Thyroid gland (tissue), 4 donors: ENCODE measurements at places on chromosomes 1 and 21.
A peak's percentile ranks its signal among the peaks of the same experiment; 100 is the strongest.

DNA sequence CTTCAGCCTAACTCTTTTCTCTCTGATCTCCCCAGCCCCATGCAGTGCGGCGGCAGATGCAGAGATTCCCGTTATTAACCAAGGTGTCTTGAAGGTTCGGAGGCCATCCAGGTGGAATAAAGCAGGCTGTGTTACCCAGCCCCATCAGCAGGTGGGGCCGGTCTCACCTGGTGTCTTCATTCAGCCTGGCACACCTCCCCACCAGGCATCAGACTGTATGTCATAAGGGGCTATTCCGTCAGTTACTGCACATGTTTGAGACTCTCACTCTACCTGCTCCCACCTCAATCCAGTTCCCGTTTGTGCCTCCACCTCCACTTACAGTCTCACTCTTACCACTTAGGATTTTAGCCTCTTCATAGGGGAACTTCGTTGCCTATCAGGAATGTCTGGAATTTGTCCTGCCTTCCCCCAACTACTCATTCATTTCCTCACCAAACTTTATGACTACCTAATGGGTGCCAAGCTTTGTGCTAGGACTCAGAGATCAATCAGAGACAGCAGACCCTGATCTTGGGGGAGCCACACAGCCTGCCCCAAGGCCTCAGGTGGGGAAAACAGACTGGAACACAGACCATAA is 170.2 kb downstream of the PLPP3 start:
- DNase-seq: no peak

- DNase-seq: no peak
Measured at GRCh38 chr21:27647921-27648320, 681.0 kb upstream of the ADAMTS5 start.

DNA sequence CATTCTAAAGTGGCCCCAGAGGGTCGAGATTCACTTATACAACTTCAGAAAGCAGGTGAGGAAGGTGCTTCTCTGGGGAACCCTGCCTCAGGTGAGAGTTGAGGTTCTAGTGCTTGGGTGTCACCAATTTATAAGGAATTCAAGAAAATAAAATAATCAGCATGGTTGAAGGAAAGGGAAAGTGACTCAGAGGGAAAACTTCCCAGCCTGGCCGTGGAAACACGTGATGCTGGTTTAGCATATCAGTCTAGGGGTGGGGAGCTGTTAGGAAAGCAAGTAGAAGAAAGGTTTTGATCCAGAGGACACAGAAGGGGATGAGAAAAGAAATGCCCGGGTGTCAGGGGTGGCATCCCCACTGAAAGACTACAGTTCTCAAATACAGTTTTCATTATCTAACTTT is 37.7 kb upstream of the TMEM125 start:
- no peak for DNase-seq

DNA sequence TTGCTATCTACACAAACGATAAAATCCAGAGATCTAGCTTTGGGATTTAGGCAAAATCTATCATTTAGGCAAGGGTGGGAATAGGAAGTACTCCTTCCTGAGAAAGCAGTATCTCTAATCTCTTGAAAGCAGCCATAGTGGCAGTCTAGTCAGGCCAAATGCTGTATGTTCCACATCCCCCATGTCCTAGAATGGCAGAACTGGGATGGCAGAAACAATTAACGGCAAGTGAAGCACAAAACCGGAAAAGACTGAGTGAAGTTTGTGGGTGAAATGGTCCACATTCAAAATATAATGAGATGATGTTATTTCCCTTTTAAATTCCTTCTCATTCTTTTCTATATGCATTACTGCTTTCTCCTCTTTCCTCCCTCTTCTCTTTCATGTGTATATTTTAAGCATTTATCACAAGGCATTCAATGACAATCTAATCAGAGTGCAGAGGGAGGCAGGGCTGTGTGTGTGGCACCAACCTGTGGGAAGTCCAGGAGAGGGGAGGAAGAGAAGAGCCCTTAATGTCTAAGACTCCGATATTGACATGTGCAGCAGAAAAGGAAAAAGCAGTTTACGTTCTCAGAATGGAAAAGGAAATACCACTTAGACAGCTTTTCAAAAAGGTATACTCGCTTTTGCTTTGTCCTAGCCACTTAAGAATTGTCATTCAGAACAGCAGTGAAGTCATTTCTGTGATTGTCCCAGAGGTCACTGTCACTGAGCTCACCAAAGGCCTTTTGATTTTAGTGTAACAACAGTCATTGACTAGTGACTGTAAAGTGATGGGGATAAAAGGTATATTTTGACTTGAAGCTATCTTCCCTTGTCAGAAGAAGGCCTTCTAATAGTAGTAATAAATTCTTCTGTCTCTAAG is 42.3 kb upstream of the TADA1 start:
- no peak for DNase-seq

- no peak for DNase-seq
Measured at GRCh38 chr1:54754045-54754444, 10.3 kb downstream of the PARS2 start.

- DNase-seq: no peak
Measured at GRCh38 chr1:234583755-234584419, 26.1 kb downstream of the IRF2BP2 start.

DNA sequence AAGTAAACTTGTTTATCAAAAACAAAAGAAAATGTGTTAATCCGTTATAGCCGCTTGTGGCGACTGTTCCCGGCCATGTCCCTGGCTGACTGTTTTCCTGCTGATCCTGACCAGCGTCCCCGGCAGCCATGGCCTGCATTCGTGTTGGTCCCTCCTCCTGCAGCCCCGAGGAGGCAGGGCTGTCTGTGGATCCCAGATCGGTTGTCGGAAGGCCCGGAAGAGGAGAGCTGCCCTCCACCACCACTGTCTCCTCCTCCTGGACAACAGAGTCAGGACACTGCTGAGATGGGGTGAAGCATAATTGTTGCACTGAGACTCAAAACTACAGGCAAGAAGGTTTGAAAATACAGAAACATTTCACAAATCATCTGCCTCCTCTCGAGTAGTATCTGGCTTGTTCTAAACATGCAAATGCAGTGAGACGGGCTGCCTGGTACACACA is 3.6 kb upstream of the MXRA8 start:
- no peak for DNase-seq

DNA sequence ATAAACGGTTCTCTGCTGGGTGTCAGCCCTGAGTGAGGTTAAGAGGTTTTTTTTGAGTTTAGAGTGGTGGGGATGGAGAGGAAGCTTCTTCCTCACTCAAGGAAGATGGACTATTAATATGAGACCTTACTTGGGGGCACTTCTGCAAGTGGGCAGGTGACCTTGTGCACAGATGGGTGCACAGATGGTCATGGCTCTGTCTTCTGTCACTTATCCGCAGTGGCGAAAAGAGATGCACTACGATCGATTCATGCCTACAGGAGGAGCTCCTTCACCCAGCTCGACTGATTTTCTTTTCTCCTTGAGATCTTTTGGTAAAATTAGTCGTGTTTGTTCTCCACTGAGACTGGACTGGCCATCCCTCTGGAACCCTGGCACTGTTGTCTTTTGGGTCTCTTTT is 22.9 kb upstream of the CYYR1 start:
- no peak for DNase-seq

DNA sequence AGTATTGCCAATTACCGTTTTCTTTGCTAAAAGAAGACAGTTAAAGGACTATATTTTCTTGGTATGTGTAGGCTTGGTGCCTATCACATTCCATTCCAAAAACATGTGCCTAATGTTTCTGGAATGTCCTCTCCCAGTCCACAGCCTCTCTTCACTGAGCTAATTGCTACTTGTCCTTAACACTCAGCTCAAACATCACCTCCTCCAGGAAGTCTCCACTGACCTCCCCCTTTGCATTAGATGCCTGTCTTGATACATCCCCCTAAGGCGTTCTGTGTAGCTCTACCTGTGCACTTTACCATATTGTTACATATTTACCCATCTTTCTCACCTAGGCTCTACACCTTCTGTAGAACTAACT is 195.6 kb upstream of the CAMK1G start:
- no peak for DNase-seq

DNA sequence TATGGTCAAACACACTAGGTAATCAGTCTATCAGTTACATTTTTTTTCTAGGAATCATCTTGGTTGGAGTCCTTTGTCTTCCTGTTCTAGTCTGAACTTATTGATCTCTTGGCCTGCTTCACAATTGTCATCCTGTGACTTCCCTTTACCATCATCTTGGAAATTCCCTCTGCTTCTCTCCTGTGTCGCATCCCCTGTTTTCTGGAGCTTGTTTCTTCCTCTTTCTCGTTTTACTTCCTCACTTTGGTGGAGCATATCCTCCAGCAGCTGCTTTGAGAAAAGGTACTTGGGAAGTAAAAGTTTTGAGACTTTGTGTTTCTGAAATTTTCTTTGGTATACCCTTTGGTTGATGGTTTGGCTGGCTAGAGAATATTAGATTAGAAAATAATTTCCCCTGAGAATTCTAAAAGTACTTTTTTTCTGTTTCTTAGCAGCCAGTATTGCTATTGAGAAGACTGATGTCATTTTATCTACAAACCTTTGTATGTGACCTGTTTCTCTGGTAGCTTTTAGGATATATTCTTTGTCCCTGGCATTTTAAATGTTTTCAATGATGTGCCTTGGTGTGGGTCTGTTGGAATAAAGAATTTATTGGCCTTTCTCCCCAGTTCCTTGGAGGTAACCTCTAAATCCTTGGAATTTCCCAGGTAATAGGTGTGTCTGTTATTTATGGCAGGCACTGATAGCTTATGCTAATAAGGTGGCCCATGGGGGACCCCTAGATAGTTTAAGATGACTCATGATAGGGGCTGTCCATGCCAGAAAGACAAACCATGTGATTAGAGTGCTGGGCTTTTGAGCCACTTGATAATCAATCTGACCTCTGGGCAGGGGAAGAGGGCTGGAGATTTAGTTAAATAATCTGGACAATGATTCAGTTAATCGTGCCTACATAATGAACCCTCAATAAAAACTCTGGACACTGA is 6.1 kb upstream of the MYCL start:
- no peak for DNase-seq

DNA sequence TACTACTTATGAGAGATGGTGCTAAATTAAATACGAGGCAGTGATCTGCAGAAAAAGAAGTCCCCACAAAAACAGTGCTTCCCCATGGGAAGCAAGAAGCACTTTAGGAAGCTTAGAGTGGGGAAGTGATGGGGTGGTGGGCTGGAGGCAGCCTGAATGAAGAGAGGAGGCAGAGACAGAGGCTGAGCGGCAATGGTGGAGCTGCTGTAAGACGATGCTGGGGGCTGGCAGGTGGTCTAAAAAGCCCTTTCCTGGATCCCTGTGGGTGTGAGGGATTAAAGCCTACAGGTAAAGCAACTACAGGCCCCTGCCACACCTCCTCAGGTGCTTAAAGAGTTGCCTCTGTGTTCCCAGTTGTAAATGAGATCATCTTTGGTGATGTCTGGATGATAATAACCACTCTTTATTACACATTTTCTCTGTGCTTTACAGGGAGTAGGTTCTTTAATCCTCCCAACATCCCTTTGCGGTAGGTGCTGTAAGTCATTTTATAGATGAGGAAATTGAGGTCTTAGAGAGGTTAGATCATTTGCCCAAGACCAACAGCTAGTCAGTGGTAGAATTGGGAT is 39.2 kb downstream of the CNN3 start:
- DNase-seq: no peak

DNA sequence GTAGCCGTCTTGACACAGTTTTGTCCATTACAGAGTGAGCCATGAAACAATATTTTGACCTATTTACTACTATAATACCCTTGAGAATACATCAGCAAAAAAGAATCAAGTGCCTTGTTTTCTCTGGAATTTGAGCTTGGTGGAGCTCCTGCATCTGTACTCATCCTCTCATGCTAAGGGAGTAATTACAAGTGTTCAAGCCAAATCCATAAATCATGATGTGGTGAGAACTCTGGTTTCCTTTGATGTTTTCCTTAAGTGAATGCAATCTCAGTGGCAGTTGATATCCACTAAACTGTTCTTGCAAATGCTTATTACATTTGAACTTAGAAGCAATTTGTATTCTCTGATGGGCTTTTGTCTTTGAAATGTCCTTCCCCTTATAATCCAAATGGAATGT is 824.6 kb upstream of the TMPRSS15 start:
- DNase-seq: no peak

- no peak for DNase-seq
Measured at GRCh38 chr1:66436378-66437135, 97.4 kb upstream of the SGIP1 start.

DNA sequence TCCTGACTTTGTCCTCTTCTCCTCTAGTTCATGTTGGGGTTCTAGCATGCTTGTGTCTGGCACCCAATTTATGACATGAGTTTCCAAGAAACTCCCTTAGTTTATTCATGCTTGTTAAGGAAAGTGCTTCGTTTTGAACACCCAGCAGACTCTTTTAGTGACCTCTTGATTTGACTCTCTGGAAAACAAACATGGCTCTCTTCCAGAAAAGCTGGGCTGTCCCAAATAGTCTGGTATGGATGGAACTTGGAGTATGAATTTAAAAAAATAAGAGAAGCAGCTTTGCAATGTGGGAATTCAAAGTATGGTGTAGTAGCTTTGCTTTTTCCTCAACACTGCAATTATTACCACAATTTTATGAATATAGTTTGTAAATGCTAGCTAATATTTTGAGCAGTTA is 143.4 kb upstream of the C8B start:
- no peak for DNase-seq

GRCh38 chr21:18129526-18129925 is 115.1 kb upstream of the CHODL start:
- no peak for DNase-seq

DNA sequence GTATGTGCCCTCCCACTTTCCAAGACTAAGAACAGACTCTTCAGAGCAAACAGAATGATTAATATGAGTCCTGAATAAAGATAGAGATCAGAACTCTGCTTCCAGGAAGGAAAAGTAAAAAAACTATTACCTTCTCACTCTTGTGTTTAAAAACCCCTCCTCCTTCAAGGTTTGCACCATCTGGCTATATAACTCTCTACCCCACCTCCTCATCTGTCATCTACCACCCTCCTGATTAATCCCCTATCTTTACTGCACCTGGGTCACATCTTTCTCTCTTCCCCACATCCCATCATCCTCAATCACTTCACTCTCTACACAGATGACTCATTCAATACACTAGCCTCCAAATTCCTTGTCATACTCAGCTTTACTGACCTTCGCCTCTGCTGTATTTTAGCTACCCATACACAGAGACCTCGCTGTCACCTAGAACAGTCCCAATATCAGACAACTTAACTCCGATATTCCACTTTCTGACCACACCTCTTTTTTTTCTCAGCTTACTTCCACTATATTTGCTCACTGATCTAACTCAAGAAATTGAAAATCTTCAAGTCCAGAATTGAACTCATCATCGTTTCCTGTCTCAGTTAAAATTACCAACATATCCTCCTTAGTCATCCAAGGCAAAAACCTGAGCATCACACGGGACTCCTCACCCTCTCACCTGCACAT is 3.7 kb downstream of the SCMH1 start:
- no peak for DNase-seq

- DNase-seq: no peak
Measured at GRCh38 chr1:111559736-111560279, 56.4 kb upstream of the ADORA3 start.

GRCh38 chr1:85373378-85373708 is 91.6 kb downstream of the DDAH1 start:
- no peak for DNase-seq

GRCh38 chr1:209435654-209436566 is 147.6 kb upstream of the CAMK1G start:
- DNase-seq: peak; percentile 86

- DNase-seq: no peak
Measured at GRCh38 chr1:41682149-41682548, 197.7 kb upstream of the EDN2 start.
